ENCODE measurements at places on chromosomes 13 and 19.

DNA sequence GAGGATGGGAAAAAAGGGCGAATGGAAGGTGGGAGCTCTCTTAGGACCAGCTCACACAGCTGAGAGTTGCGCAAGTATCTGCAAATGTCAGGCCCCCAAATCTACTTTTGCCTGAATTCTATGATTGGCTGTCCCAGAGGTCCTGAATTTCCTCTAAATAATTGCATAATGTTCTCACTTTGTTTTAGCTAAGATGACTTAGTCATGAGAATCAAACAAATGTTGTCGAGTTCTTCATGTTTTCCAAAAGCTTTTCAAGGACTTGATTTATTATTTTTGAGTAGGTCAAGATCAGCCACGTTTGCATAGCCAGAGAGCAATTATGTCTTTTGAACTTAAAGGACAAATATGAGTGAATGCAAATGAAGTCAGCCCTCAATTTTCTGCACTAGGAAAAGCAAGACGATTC lies 246.6 kb upstream of the MAB21L1 start:
- no peak for DNase-seq

DNA sequence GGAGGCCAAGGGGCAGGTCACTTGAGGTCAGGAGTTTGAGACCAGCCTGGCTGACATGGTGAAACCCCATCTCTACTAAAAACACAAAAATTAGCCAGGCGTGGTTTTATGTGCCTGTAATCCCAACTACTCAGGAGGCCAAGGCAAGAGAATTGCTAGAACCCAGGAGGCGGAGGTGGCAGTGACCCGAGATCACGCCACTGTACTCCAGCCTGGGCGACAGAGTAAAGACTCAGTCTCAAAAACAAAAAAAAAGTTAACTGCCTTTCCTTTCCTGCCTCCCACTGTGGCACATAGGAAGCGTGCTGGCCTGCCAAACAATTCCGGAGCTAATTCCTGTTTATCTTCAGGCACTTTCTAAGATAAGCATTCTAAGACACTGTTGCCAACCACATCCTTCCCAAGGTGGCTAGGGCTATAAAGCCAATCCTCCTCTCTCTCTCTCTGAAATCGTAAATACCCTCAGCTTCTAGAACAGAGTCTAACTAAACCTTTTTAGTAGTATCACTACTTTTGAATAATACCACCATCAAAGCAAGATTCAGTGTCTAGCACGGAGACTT lies 21.6 kb downstream of the SLC25A30 start:
- DNase-seq: no peak

DNA sequence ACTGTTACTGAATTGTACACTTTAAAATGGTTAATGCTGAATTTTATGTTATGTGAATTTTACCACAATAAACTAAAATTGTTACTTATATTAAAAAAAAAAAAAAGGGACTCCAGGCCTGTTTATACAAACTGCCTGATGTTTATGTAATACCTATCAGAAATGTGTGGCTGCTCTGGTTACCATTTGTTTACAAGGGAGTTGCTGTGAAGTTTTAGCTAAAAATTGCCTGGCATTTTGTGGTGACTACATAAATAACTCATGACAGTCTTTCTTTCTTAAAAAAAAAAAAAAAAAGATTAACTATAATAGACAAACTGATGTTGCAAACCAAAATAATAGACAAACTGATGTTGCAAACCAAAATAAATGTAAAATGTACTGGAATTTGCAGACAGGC lies 71.8 kb downstream of the CDADC1 start:
- no peak for DNase-seq

DNA sequence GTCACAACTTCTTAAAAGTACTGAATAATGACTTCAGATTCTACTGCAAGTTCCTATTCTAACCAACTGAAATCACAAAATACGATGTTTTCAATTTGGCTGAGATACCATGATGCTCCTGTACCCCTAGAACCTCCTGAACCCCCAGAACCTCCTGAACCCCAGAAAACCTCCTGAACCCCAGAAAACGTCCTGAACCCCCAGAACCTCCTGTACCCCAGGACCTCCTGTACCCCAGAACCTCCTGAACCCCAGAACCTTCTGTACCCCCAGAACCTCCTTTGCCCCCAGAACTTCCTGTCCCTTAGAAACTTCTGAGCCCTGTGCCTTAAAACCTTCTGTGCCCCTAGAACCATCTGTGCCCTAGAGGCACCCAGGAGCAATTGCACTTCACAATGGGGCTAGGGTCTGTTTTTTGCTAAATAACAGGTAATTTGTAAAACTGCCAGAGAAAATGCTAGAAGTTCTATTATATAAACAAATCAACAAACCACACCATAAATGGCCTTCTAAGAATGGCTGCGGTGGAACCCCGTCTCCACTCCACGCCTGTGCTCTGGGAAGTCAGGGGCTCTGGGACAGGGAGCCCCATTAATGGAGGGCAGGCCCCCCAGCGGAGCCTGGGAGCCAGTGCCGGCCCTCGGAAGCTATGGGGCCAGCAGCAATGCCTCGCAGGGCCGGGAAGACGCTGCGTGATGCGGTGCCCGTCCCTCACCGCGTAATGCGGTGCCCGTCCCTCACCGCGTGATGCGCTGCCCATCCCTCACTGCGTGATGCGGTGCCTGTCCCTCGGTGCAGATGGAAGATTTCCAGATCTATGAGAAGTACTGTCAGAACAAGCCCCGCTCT lies 21.3 kb upstream of the F7 start:
- DNase-seq: no peak

DNA sequence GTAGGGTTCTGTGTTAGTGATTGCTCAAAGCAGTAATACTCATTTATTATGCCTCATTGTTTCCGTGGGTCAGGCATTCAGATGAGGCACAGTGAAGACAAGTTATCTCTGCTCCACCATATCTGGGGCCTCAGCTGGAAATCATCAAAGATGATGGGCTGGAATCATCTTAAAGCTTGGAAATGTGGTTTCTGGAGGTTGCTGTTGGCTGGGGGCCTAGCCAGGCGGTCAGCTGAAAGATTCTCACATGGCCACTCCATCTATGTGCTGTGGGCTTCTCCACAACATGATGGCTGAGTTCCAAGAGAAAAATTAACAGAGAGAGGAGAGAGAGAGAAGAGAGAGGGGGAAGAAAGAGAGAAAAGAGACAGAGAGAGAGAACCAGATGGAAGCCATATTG lies 75.5 kb downstream of the OLFM4 start:
- no peak for DNase-seq

DNA sequence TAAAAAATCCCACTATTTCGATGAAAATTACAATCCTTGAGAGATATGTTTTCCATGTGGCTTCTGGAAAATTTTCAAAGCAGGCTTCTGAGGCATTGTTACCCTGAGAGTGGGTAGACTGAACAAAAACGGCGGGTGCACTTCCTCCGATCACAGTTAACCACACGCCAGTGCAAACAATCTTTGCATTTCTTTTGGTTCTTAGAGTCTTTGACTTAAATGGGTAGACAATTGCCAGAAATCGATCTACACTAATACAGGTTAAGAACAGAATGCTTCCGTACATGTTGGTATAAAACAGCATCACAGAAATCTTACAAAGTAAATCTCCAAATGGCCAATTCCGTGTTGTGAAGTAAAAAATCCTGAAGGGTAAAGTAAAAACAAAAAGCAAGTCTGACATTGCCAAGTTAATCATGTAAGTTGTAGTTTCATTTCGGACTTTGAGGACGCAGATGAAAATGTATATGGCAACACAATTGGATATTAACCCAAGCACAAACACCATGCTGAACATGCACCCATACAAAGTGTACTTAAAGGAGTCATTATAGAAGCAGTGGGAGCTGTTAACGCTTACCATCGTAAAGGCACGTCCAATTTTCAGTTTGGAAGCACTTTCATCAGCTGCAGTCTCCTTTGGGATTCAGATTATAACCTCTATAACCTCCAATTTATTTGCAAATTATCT lies 927 bp downstream of the LPAR6 start:
- no peak for DNase-seq

DNA sequence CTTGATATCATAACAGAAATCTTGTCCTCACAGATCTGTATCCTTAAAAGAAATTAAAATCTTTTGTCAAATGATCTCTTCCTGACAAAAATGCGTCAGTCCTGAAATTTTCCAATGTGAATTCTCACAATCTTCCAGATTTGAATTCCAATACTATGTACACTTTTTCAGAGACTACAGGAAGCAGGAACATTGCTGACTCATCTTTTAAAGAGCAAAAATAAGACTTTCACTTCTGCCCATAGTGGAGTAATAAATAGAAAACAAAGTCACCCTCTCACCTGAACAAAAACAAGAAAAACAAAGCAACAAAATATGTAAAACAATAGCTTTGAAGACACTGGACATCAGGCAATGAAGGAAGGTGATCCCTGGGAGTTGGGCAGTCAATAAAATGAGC lies 167.0 kb upstream of the IPO5 start:
- no peak for DNase-seq

DNA sequence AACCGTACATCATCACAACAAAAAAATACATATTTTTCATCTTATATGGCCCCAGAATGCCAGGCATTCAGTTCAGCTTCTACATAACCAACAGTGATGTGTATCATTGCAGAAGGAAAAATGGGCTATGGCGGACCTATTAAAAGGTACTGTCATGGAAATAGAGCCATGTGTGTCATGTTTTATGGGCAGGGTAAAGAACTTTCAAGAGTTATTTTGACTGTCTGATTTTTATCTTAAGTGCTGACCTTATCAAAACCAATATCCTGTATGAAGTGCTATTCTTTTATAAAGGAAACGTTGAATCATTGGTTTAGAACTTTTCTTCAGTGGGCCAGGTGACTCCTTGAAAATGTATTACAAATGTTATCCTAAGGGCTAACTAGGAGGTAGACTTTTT lies 9.9 kb downstream of the ZNF507 start:
- DNase-seq: no peak

DNA sequence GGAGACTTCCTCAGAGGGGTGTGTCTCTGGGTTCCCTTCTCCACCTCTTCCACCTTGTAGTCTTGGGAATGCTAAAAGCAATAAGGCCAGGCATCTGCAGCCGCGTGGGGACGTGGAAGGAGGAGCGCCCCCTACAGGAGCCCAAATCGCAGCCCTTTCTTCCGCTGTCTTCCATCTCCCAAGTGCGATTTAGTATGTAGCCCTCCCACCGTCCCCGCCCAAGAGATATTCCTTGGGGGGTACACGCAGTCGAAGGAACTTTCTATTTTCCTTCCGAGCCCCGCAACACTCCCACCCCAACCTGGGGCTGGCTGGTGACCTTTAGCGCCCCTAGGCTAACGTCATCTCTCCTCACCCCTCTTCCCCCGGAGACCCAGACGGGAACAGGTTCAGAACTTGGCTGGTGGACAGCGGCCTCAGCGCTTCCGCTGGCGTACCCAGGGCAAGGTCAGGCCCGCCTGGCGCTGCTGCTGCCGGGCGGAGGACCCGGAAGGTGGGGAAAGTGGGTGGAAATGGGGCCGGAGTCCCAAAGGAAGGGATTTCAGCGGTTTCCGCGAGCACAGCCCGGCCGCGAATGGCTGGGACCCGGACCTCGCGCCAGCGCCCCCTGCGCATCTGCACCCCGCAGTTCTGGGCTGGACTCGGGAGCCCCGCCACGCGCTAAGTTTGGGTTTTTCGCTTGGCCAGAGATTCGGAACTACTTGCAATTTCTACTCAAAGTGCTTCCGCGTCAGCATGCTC lies 2.1 kb upstream of the PCDH8 start:
- DNase-seq: peak; percentile 32

GRCh38 chr13:59343132-59343531 lies 820.6 kb downstream of the DIAPH3 start:
- no peak for DNase-seq

GRCh38 chr13:112241288-112241687 lies 134.9 kb upstream of the SPACA7 start:
- DNase-seq: no peak

GRCh38 chr13:30585748-30586262 lies 31.9 kb upstream of the USPL1 start:
- DNase-seq: no peak

DNA sequence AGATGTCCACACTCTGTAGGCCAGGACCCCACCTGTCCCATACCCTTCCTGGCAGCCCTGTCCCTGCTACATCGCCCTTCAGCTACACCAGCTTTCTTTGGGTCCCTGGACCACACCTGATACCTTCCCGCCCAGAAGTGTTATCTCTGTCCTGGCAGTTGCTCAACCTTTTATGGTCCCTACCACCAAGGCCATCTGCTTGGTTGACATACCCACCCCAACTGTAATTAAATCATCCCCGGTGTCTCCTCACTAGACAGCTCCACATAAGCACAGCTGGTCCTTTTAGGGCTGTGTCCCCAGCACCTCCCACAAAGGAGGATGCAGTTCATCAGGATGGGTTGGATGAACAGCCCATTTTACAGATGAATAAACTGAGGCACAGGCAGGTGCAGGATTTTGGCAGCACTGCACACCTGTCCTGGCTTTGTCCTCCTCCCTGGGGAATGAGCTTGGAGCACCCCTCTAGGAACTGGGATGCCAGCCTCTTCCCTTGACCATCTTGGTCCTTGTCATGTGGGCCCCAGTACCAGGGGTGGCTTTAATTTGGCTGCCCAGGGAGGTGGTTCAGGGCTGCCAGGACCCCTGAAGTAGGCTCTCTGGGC lies 12.9 kb downstream of the NACC1 start:
- DNase-seq: no peak

GRCh38 chr19:8593931-8594330 lies 16.6 kb downstream of the ADAMTS10 start:
- DNase-seq: no peak

GRCh38 chr13:110942248-110942981 lies 27.5 kb upstream of the ANKRD10 start:
- no peak for DNase-seq

- no peak for DNase-seq
These were observed 38.4 kb downstream of the ACTN4 start for GRCh38 chr19:38685666-38686529.

- DNase-seq: peak; percentile 60
These were observed 172.2 kb downstream of the OLFM4 start for GRCh38 chr13:53200498-53201453.

DNA sequence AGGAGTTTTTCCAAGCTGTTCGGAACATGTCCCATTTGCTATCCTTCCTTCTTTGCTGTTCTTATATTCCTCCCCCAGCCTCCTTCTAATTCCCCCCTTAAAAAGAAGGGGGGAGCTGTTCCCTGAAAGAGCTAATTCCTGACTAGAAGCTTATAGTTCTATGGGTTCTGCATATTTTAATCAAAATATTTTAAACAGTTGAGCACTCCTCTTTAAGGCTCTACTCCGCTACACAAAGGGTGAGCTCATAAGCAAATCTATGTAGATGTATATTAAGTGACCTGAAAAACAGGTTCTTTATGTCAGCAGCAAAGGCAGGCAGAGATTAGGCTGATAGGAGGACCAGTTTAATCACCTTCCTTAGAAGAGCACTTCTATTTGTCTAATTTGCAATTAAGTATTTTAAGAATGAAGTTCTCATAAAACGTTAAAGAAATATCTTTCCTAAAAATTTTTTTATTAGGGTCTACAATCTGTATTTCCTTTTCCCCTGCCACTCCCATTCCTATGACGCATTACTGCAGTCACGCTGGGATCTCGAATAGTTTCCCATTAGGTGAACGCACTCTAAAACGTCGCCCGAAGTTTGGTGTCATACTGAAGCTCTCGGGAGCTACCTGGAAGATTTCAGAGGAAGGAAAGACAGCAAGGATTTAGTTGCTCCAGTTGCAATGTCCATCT lies 5.2 kb downstream of the EFNB2 start:
- DNase-seq: no peak

- no peak for DNase-seq
These were observed 352.9 kb downstream of the FOXO1 start for GRCh38 chr13:40313269-40314200.

- DNase-seq: no peak
These were observed 52.4 kb downstream of the SKA3 start for GRCh38 chr13:21123956-21124355.

Data from breast epithelium (tissue), 4 donors.